ENCODE measurements at places on chromosomes 3 and 15.

DNA sequence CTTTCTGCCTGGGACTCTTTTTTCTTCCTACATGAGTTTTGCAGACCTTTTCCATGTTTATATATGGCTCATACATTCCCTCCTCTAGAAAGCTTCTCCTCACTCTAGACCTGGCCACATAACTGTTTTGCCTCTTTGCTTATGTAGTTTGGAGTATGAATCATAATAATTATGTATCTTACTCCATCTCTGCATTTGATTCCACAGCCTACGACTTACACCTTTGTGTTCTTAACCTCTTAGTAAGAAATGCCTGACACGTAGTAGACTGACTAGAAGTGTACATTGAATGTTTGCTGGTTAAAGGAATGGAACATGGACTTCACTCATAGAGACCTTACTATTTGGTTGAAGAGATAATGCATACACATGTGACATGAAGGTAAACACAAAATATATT is 56.4 kb downstream of the MBNL1 start:
- no peak for DNase-seq

DNA sequence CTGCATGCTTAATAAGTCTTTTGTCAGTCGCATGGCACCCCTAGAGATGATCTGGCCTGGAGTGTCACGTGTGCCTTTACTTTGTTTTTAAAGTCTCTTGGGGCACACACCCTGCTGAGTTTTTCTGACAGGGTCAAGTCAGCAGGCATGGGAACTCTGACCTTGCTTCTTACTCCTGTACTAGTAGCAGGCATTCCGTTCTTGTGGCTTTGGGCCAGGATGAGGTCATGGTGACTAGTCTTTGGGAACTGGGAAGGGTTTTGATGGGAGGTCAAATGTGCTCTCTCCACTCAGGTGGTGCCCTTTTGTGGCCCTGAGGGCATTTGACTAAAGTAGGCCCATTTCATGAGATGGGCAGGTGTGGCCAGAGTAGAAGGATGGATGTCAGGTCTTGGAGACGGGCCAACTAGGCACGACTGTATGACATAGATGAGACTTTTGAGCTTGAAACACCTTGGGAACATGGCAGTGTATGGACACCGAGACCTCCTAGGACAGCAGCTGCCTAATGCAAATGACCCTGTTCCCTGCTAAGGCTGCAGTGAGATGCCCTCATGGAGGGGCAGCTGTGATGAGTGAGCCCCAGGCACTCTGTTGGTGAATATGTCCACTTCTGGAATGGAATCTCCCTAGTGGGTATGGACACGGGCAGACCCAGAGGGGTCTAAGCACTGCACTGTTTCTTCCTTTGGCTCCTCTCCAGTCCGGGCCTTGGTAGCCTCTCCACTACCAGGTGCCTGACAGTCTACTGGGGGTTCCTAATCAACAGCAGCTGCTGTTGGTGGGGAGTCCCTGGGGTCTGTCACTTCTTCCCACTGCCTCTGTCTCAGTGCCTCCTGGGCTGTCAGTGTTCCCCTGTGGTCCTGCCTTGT is 16.4 kb downstream of the SRPRB start:
- DNase-seq = no peak

DNA sequence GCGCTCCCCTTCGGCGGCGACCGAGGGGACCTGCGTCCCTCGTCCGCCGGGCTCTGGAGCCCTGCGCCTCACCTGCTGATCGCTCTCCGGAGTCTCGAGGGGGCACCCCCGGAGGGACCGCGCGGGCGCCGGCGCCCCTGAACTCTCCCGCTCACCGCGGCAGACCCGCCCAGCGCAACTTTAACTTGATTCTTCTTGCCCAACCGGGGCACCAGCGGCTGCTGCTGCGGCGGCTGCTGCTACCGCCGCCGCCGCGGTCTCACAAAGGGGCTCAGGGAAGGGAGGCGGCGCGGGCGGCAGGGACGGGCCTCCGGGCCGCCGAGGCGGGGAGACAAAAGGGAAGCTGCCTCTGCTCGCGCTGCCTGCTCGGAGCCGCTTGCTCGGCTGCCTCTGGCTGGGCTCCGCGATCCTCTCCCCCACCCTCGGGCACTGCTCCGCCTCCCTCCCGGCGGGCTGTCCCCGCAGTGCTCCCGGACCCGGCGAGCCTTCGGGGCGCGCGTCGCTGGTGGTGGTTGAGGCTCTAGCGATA is at the start of gene PPM1L:
Gene PPM1L (plus strand): TSS at position 456 of the 529 bp plus-strand sequence.
- peak; percentile 67 for DNase-seq

DNA sequence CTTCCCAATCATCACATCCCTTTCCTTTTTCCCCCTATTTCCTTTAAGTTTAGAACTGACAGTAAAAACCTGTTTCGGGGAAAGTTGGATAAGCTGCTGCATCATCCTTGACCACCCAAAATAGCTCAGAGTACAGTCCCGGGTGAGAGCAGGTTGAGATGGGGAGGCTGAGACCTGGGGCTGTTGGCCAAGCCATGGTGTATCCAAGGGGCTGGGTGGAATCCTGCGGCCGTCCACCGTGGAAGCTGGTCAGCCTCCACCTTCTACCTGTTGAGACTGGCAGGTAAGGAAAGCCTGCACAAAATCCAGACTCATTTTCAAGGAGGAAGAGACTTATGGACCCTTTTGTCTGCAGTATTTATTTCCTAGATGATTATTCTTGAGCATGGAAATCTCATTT is 128.2 kb upstream of the PLXNA1 start:
- DNase-seq = no peak

DNA sequence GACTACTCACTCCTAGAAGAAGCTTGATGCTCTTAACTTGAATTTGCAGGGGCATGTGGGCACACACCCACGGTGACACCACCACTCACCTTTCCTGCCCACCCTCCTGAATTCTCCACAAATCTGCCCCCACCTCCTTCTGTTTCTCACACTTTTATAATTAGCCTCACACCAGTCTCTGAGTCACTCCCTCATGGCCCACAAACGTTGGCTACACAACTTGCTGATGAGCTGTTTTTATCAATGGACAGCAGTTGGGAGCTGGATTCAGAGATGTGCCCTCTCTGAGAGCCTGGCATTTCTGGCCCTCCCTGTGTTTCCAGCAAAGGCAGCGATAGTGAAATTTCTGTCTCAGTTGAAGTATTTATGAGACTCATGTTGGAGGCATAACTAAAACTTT is 1.3 kb downstream of the COLQ start:
- DNase-seq = peak; percentile 16

DNA sequence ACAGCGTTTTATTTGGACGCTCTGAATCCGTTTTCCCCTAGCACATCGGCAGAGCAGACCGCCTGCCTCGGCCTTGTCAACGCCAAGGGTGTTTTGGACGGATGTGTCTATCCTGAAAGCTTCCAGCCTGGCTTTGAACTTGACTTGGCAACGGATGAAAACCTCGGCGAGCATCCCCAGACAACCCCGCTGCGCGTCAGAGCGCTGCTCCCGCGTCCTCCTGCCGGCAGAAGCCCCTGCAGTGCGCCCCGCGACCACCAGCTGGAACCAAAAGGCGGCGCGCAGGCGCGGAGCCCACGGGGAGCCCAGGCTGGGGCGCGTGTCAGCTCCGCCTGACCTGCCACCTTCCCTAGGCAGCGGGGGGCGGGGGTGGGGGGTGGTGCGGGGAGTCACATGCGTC is 26.2 kb upstream of the ARL8B start:
- DNase-seq = no peak

- DNase-seq = no peak
Observed at GRCh38 chr3:134640872-134641470, 9.9 kb downstream of the KY start.

- DNase-seq = no peak
Observed at GRCh38 chr3:117434661-117435412, 725.3 kb downstream of the TUSC7 start.

- DNase-seq = no peak
Observed at GRCh38 chr3:112514527-112515128, 15.4 kb upstream of the BTLA start.

DNA sequence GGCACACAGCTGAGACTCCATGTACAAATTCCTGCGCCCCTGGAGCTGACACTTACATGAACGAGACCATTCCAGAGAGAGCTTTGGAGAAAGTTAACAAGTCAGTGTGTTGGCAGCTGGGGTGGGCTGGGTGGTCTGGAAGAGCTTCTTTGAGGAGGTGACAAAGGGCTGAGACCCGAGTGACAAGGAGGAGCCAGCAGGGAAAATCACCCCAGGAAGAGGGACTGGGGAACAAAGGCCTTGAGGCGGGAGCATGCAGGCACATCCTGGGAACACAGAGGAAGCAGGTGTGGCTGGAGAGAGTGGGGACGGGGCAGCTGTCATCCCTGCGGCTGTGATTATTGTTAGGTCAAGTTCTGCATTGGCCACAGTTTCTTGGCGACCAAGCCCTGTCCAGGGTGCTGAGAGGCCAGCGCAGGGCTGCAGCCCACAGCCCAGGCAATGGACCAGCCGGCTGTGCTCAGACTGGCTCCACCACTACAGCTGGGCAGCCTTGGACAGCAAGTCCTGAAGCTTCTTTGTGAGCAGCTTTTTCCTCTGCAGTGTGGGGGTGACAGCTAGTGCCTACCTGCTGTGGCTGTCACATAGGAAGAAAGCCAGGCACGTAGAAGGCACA is 34.2 kb upstream of the PRR23E start:
- DNase-seq = no peak

GRCh38 chr3:150763841-150764483 is 993 bp upstream of the SIAH2 start:
- DNase-seq = peak; percentile 60

GRCh38 chr15:100341750-100342560 is at the start of gene ADAMTS17:
TSS of gene ADAMTS17 (minus strand) at chr15:100341975. CDS start at chr15:100341899, 76 bp downstream.
- peak; percentile 97 for DNase-seq

- DNase-seq = no peak
Observed at GRCh38 chr3:10533737-10534023, 28.3 kb upstream of the ATP2B2 start.

GRCh38 chr15:90685591-90686434 is 31.3 kb upstream of the BLM start:
- DNase-seq = no peak

DNA sequence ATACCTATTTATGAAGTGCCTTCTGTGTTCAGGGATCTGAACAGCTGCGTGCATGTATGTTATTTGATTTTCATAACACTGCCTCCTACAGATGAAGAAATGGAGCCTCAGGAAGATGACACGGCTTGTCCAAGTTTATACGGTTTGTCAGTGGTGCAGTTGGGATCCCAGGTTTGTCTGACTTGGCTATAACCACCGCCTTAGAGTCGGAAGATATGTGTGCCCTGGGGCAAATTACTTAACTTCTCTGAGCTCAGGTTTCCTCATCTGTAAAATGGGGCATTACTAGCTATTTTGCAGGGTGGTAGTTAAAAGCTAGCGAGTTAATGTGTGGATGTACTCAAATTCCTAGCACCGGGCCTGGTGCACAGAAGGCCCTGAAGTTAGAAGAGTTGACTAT is 54.1 kb upstream of the ANP32A start:
- DNase-seq = no peak

- no peak for DNase-seq
Observed at GRCh38 chr15:59221511-59222505, 15.2 kb downstream of the LDHAL6B start.

- no peak for DNase-seq
Observed at GRCh38 chr3:195729476-195730251, 8.9 kb downstream of the MUC20 start.

DNA sequence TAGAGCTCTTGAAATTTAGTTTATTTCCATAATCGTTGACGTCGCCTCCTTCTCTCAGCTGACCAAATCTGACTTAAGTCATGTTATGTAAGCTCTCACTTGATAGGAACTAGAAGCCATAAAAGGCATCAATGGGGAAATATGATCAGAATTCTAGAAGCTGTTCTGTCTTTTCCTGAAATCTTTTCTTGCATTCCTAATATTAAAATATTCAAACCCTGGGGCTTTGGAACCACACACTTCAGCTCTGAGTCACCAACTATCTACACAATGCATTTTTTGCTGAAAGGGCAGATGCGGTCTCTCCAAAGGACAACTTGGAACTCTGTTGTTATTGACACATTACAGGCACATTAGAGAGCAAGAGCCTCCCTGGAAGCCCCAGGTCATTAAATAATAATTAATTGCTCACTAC is 91.3 kb downstream of the LARS2 start:
- no peak for DNase-seq

GRCh38 chr3:85594676-85595075 is 635.9 kb downstream of the CADM2 start:
- DNase-seq = no peak

DNA sequence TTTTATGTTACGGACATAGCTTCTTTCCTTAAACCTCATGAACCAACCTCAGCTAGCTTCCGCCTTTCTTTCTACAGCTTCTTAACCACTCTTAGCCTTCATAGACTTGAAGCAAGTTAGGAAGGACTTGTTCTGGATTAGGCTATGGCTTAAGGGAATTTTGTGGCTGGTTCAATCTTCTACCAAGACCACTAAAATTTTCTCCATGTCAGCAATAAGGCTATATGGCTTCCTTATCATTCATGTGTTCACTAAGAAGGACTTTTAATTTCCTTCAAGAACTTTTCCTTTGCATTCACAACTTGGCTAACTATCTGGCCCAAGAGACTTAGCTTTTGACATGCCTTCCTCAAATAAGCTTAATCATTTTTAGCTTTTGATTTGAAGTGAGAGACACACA is 24.5 kb downstream of the CCPG1 start:
- no peak for DNase-seq

DNA sequence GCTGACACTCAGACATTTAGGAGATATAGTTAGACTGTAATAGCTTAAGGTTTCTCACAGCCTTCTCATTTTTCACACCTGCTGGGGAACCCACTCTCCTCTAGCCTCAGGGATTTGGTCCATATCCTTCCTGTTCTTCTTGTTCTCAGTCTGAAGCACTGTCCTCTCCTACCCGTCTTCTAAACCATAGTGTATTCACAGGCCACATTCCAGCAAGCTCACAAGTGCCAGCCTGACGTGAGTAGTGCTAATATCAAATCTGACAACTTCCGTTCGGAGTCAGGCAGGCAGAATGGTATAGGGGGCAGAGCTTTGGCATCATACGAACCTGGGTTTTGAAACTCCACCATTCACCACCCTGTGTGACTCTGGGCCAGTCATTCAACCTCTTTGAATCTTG is 6.9 kb upstream of the CA12 start:
- DNase-seq = no peak

GRCh38 chr3:122101646-122102045 is 46.5 kb downstream of the CD86 start:
- peak; percentile 72 for DNase-seq

- no peak for DNase-seq
Observed at GRCh38 chr3:47851888-47852603, 49.1 kb downstream of the DHX30 start.

GRCh38 chr15:93587059-93587521 is 498.1 kb upstream of the RGMA start:
- no peak for DNase-seq

DNA sequence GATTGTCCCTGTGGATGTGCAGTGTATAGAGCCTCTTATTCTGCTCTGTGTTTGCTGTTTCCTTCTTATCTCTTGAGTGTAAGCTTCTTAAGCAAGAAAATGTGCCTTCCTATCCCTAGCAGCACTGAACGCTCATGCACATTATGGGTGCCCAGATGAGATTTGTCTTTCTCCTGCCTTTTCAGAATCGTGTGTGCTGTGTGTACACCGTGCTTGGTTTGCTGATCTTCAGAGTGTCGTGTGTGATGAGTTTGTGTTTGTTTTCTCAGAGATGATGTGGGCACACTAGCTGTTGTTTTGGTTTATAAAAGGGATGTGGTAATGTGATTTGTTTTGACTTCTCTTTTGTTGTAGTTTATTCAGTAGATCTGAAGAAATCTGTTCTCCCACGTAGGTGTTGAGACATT is 19.7 kb downstream of the GPR171 start:
- DNase-seq = no peak

GRCh38 chr3:68662176-68662575 is 270.2 kb downstream of the TAFA4 start:
- DNase-seq = no peak

Measured in CD4-positive, alpha-beta T cell treated with Interleukin-10 for 1 hour (primary cell).